HCT116 (cell line): ENCODE measurements at places on chromosomes 5 and 9. TPM values are rescaled to one million over a fixed set of nuclear protein-coding genes. Genes with fewer than 3 reads are reported as not detected.

DNA sequence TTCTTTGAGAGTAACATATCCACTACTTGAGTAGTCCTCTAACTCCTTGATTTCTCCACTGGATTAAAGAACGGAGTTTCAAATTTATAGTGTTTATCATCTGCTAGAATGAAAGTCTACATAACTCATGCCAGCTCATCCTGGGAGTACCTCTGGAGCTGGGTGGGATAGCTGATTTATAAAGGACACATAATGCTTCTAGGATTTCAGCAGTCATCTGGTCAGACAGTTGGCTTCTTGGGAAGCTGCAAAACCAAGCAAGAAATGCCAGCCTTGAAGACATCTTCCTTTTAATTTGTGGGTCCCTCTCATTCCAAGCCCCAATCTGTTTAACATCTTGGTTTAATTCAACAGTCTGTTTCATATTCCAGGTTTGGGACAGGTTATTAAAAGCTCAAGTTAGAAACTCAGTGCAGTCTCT is 3.2 kb downstream of the GALNT10 start:
- no peaks in the 10 kb centered on the region for H3K36me3 ChIP-seq
- no peak overlapping the region for H3K4me3 ChIP-seq
- peaks cover 11% of the 10 kb centered on the region for H3K4me1 ChIP-seq
- DNase-seq: no peak
- no peak overlapping the region for H3K27ac ChIP-seq

The CDH6 gene
- 0.12 TPM for total RNA-seq

DNA sequence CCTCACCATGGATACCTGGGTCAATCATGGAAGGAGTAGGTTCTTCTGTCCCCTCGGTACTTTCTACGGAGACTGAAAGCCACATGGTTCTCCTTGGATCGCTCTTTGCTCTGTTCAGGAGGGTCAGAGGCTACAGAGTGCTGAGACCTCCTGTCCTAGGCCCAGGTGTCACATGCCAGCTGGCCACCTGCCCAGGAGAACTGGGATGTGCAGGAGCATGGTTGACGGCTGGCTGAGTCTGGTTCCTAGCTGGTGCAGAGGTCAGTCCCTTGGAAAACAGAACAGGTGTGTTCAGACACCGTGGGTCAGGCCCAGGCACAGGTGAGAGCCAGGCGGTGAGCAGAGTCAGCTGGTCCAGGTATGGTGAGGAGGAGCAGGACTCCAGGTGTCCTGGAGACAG is 416.3 kb downstream of the IRX1 start:
- no peaks in the 10 kb centered on the region for H3K27me3 ChIP-seq
- H3K27ac ChIP-seq: no peak overlapping the region
- no peaks in the 10 kb centered on the region for H3K4me1 ChIP-seq
- no peaks in the 10 kb centered on the region for H3K36me3 ChIP-seq
- DNase-seq: no peak
- H3K4me3 ChIP-seq: no peak overlapping the region

GRCh38 chr5:139952574-139952973 is 90.5 kb downstream of the NRG2 start:
- no peaks in the 10 kb centered on the region for H3K36me3 ChIP-seq
- H3K4me3 ChIP-seq: no peak overlapping the region
- H3K27me3 ChIP-seq: peaks cover 8% of the 10 kb centered on the region; the same call in 1 of the 2 replicates
- no peak for DNase-seq

The KCNN2 gene
- not detected for total RNA-seq

The ORM2 gene
- total RNA-seq: 0.59 TPM

- no peak overlapping the region for H3K27ac ChIP-seq
- no peaks in the 10 kb centered on the region for H3K36me3 ChIP-seq
- H3K4me3 ChIP-seq: no peak overlapping the region
- no peaks in the 10 kb centered on the region for H3K4me1 ChIP-seq
- DNase-seq: peak; percentile 26
Measured at GRCh38 chr5:131814990-131815389, 18.2 kb upstream of the FNIP1 start.

DNA sequence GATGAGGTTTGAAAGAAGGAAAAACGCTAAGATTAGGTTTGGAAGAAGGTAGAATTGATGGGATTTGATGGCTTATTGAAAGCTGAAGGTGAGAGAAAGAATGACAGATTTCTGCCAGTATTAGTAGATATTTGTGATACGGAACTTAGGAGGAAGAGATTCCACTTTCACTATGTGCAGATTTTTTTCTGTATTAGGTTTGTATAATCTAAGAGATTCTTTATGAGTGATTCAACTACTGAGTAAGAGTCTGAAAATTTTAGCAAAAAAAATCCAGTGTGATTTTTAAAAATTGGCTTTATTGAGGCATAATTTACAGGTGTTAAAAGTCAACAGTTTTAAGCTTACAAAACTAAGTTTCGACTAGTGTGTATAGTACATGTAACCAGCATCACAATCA is 54.1 kb downstream of the AP3S1 start:
- H3K36me3 ChIP-seq: no peaks in the 10 kb centered on the region
- no peak overlapping the region for H3K4me3 ChIP-seq
- H3K27ac ChIP-seq: no peak overlapping the region; the same call in 1 of the 2 replicates
- no peak for DNase-seq

DNA sequence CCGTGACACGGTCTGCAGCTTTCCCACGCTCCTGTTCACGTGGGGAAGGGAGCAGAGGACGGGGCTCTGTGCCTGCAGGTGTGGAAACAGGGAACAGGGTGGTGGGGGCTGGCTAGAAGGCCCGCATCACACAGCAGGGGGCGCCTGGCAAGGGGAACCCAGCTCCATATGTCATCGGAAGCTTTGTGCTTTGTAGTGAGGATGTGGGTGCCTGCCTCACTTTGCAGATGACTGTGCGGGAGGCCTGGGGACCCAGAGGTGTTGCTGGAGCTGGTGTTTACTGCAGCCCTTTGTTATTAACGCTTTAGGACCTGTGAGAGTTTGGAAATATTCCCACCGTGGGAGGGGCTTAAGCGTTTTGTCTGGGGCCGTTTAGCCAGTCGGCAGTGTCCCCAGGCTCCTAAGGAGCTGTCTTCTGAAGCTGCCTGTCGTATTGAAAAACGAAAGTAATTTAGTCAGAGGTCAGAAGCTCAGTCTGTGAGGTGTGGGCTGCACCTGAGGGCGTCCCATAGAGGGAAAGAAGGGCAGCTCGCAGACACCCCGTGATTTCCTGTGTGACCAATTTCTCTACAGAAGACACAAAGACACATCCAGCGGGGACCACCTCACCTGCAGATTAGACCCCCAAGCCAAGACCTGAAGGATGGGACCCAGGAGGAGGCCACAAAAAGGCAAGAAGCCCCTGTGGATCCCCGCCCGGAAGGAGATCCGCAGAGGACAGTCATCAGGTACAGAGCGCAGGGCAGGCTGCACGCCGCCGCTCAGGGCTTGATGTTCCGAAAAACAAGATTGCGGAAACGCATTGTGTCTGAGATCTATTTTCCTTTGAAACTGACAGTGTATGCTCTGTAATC is 9.1 kb downstream of the MAN1B1 start:
- peaks cover 23% of the 10 kb centered on the region; the same call in 1 of the 2 replicates for H3K36me3 ChIP-seq
- H3K4me3 ChIP-seq: no peak overlapping the region
- H3K4me1 ChIP-seq: no peaks in the 10 kb centered on the region
- no peaks in the 10 kb centered on the region for H3K27me3 ChIP-seq
- DNase-seq: no peak
- no peak overlapping the region for H3K27ac ChIP-seq

The PRSS3 gene
- 66.3 TPM for total RNA-seq

- no peaks in the 10 kb centered on the region for H3K4me1 ChIP-seq
- no peak overlapping the region for H3K4me3 ChIP-seq
- no peak overlapping the region for H3K27ac ChIP-seq
Measured at GRCh38 chr9:61673664-61674381, 484.0 kb downstream of the SPATA31A7 start.

GRCh38 chr9:126354887-126355770 is 28.5 kb downstream of the MVB12B start:
- no peaks in the 10 kb centered on the region for H3K4me1 ChIP-seq
- H3K27me3 ChIP-seq: no peaks in the 10 kb centered on the region
- H3K27ac ChIP-seq: no peak overlapping the region
- H3K4me3 ChIP-seq: no peak overlapping the region
- H3K36me3 ChIP-seq: no peaks in the 10 kb centered on the region

GRCh38 chr5:17147617-17148016 is 69.8 kb upstream of the BASP1 start:
- H3K27ac ChIP-seq: no peak overlapping the region
- no peak overlapping the region for H3K4me3 ChIP-seq
- peaks cover 4% of the 10 kb centered on the region; the same call in 1 of the 2 replicates for H3K27me3 ChIP-seq
- DNase-seq: no peak
- H3K36me3 ChIP-seq: no peaks in the 10 kb centered on the region

DNA sequence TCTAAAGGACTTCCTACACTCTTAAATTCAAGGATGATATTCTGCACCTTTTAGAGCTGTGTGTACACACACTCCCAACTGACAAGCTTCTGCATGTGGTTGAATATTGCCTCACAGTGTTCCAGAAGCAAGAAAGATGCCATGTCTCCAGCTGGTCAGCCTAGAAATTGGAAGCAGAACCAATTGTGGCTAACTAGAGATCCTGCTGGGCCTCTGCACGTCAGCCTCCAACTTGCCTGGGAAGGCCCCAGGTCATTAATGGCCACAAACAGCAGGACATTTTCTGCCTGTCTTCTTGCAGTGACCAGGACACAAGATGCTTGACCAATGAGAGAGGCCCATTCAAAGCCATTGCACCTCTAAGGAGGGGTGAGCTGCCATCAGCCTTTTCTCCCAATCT is 571.9 kb upstream of the BRINP1 start:
- H3K27ac ChIP-seq: no peak overlapping the region
- H3K4me3 ChIP-seq: no peak overlapping the region
- H3K36me3 ChIP-seq: no peaks in the 10 kb centered on the region
- H3K27me3 ChIP-seq: no peaks in the 10 kb centered on the region; the same call in none of the 2 replicates

DNA sequence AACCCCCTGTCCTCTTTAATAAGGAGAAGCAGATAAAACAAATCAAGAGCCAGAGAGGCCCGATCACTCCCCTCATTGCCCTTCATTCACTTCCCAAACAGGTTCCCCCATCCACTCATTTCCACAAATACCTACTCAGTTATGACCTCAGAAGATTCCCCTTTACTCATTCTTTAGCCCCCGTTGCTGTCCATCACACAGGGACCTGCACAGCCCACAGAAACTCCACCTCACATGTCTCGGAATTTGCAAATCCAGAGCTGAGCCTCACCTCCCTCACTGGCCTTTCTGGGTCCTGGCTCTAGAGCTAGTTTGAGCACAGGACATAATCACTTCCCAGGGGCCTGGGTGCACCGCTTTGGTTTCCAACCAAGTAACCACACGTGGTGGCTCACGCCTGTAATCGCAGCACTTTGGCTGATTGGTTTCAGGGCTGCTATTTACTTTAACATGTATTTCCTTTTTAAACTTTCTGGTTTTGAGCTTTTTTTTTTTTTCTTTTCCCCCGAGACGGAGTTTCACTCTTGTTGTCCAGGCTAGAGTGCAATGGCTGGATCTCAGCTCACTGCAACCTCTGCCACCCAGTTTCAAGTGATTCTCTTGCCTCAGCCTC is 17.8 kb downstream of the ATP6V0E1 start:
- no peak overlapping the region for H3K27ac ChIP-seq
- no peaks in the 10 kb centered on the region for H3K27me3 ChIP-seq
- no peaks in the 10 kb centered on the region for H3K4me1 ChIP-seq
- H3K36me3 ChIP-seq: no peaks in the 10 kb centered on the region
- H3K4me3 ChIP-seq: no peak overlapping the region
- no peak for DNase-seq

GRCh38 chr5:35854248-35854647 is 2.4 kb upstream of the IL7R start:
- no peaks in the 10 kb centered on the region for H3K4me1 ChIP-seq
- H3K27me3 ChIP-seq: peaks cover 5% of the 10 kb centered on the region; the same call in 1 of the 2 replicates
- no peak for DNase-seq
- H3K36me3 ChIP-seq: no peaks in the 10 kb centered on the region
- H3K4me3 ChIP-seq: no peak overlapping the region
- H3K27ac ChIP-seq: no peak overlapping the region

DNA sequence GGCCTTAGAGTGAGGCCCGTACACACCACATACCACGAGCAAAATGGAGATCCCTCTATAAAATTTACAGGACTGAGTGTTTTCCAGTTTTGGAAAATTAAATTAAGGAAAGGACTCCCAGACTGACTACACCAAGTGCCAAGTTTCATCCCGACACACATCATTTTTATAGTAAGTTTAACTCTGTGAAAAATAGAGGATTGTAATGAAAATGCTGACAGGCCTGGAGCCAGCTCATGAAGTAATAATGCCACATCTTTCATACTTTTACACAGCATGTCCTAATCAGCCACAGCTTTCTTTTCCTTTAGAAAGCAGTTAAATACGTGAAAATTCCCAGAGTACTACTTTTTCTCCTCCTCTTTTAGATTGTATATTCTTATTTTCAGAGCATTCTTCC is 169.2 kb downstream of the SAXO1 start:
- peaks cover 8% of the 10 kb centered on the region; the same call in 1 of the 2 replicates for H3K27me3 ChIP-seq
- DNase-seq: no peak
- no peaks in the 10 kb centered on the region for H3K4me1 ChIP-seq
- H3K36me3 ChIP-seq: no peaks in the 10 kb centered on the region
- H3K27ac ChIP-seq: no peak overlapping the region
- no peak overlapping the region for H3K4me3 ChIP-seq

DNA sequence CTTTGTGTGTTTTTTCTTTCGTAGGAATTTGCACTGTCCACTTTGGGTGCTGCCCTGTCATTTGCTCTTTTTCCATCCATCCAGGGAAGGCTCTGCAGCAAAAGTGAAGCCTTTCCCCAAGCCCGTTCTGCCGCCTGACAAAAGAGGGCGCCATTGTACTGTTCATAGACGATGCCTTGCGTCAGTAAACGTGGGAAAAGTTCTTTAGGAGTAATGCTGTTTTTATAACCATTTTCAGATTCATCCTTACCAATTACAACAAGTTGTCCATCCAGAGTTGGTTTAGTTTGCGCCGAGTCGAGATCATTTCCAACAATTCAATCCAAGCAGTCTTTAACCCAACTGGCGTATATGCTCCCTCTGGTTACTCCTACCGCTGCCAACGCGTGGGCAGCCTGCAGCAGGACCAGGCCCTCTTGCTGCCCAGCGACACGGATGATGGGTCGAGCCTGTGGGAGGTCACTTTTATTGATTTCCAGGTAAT is 34.3 kb upstream of the RPS23 start:
- peak; percentile 54 for DNase-seq
- H3K27ac ChIP-seq: peak overlapping the region; percentile 53
- H3K4me3 ChIP-seq: peak overlapping the region; percentile 29; the same call in 1 of the 2 replicates
- no peaks in the 10 kb centered on the region for H3K36me3 ChIP-seq
- peaks cover 18% of the 10 kb centered on the region for H3K4me1 ChIP-seq
- no peaks in the 10 kb centered on the region for H3K27me3 ChIP-seq

- H3K36me3 ChIP-seq: no peaks in the 10 kb centered on the region
- DNase-seq: no peak
- H3K4me1 ChIP-seq: no peaks in the 10 kb centered on the region
- no peak overlapping the region for H3K27ac ChIP-seq
- H3K4me3 ChIP-seq: no peak overlapping the region
Measured at GRCh38 chr5:66989286-66989685, 207.3 kb downstream of the CD180 start.

The ANKRD34B gene
- total RNA-seq: not detected

The PCDHB14 gene
- total RNA-seq: 0.27 TPM

- H3K4me1 ChIP-seq: no peaks in the 10 kb centered on the region
- no peak overlapping the region for H3K4me3 ChIP-seq
- no peaks in the 10 kb centered on the region for H3K36me3 ChIP-seq
- H3K27me3 ChIP-seq: no peaks in the 10 kb centered on the region
- no peak overlapping the region for H3K27ac ChIP-seq
- DNase-seq: no peak
Measured at GRCh38 chr9:78921341-78921740, 624.4 kb downstream of the PSAT1 start.

The GRIN3A gene
- total RNA-seq: not detected

GRCh38 chr5:98524773-98525172 is 248.7 kb upstream of the RGMB start:
- no peaks in the 10 kb centered on the region for H3K27me3 ChIP-seq
- H3K27ac ChIP-seq: no peak overlapping the region

The PCDHGA8 gene
- total RNA-seq: not detected

The CDC26 gene
- 22.0 TPM for total RNA-seq
